Glutamatergic neuron (in vitro differentiated cells): ENCODE measurements at places on chromosomes 7 and 10. TPM values are rescaled to one million over a fixed set of nuclear protein-coding genes. Genes with fewer than 3 reads are reported as not detected.

DNA sequence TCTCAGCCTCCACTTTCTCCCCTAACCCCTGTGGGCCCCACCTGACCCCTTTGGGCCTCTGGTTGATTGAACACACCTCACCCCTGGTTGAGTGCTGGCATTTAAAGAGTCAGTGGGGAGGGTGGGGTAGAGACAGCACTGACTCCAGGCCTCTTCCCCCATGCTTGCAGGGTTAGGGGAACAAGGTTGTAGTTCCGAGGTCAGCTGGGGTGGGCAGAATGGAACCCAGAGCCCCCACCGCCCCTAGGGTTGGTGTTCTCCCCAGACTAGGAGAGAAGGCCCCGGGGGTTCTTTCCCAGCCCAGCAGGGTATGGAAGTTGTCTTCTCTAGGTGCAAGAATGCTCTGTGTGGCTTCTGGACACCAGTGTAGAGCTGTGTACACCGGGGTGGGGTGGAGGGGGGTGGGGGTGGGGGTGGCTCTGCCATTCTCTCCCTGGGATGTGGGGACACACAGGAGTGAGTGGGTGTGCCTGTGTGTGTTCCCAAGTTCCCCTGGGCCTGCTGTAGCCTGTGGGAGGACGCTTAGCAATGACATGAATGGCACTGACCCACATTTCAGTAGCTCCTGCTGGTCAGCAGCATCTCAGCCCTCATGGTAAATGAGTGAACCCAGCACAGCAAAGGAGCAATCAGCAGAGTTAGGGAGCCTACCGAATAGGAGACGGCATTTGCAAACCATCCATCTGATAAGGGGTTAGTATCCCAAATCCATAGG lies 33.6 kb downstream of the PRF1 start:
- DNase-seq, result no peak

GRCh38 chr10:17808971-17809841 lies at the start of gene MRC1:
Gene MRC1, plus strand, starts transcription at chr10:17809348. Its CDS starts 118 bp downstream, at chr10:17809466.
- DNase-seq, result no peak

LIPJ gene
- 0.22 TPM for total RNA-seq

DNA sequence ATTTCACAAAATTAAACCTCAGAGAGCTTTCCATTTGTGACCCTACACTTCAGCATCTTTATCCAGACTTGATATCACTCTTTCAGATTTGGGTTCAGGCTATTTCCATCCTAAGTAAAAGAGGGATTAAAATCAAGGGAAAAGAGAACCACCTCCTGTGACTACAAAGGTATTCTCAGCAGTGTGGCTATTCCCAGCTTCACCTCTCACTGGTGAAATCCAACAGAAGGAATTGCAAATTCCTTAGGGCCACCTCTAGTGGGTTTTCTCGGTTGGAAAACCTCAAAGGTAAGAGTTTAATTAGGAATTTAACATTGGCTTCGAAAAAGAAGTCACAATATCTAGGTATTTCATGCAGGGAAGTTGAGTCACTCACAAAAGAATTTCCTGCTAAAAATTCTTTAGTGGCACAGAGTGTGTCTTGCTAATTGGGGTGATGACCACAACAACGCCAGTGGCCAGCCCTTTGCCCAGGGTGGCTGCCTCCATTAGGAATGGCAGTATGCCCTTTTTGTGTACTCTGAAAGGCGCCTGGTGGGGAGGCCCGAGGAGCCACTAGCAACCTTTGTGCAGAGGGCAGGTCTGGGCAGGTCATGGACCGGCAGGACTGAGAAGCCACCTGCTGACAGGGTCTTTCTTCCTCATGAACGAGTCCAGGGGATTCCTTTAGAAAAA lies 52.2 kb downstream of the SEM1 start:
- no peak for DNase-seq

DNA sequence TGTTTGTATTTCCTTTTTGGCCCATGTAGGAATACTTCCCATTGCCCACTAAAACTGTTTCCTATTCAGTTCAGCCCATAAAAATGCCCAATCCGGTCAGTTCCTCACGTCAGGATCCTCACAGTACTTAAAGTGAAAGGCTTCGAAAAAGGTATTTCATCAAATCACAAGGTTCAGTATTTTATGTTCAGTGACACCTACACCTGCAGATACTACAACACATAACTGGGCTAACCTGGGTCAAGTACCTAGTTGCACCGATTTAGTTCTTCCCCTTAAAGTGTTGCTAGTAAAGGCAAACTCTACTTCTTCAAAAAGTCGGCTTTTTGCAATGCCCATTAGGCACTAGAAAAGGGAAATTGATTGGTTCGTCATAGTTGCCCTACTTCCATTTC lies 1.1 kb downstream of the SNX13 start:
- DNase-seq, result no peak

- peak; percentile 90 for DNase-seq
Observed at GRCh38 chr10:110354322-110354766, 49.6 kb upstream of the SMNDC1 start.

- no peak for DNase-seq
Observed at GRCh38 chr10:82680608-82681007, 805.6 kb downstream of the NRG3 start.

DNA sequence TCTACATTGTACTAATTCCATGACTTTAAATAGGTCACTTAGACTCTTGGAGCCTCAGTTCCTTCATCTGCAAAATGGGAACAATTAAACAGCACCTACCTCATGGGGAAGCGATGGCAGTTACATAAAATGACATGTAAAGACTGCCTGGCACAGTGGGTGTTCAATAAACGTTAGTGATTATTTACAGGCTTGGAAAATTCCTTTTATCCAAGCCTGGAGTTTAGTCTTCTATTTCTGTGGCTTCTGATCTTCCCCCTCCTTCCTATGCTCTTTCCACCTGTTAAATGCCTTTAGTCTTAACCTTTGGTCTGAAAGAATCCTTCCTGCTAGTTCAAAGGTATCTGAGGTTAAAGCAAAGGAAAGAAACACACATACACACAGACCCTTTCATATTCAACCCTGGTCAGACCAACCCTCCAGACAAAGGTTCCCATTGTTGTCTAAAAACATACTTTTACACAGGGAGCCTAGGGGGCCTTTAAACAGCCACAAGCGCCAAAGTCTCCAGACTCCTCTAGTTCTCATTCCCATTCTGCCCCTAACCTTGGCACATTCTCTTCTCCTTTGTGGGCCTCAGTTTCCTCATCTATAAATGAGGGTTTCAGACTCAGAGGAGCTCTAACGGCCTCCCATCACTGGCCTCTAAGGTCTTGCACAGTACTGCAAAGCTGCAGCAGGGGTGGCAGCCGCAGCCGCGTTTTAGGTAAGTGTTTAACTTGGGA lies 21.4 kb downstream of the SORBS1 start:
- DNase-seq, result no peak

DNA sequence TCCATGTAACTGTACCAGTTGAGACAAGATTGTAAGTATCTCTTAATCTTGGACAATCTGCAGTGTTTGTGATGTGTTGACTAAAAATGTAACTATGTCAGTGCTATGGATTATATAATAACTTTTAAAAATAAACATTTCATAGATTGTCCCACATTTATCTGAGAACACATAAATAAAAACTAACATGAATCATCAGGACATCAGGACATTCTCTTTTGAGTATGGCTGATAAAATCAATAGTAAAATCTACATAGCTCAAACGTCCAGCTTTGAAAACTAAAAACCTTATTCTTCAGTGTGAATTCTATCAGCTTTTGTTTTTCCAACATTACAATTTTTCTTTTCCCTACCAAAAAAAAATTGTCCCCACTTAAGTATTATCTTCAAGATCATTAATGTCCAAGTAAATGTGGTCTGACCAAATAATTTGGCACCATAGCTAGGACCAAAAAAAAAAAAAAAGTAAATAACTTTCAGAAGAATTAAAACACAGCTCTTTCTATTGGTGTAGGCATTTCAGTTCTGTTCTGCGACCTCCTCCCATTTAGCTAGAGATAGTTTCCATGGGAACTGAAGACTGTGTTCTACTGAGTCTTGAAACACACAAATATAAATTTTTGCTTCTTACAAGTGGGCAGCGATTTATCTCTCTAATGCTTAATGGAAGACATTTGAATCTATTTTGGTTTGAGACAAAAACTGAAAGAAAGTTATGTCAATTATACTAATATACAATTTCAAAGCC lies 123.0 kb upstream of the SGCE start:
- no peak for DNase-seq

GUSB gene
- 43.4 TPM for total RNA-seq

GRCh38 chr10:127283576-127283975 lies 87.2 kb upstream of the INSYN2A start:
- no peak for DNase-seq

GRCh38 chr7:7922684-7923385 lies 45.8 kb upstream of the GLCCI1 start:
- no peak for DNase-seq

DNA sequence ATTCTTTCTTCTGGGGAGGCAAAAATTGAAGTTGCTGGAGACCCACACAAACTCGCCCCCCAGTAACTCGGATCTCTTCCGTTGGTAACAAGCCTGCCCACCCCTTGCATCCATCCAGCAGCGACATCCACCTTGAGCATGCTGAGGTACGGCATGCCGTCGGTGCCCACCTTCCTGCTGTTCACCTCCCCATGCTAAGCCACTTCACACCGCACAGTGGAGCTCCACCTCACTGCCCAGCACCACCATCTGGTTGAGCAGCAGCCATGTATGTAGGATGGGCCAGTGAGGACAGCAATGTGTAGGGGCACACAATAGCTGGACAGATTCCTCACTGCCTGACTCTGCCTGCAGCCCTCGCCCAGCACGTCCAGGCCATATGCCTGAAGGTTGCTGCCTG lies 138.1 kb upstream of the ZNF92 start:
- no peak for DNase-seq
